ENCODE measurements at places on chromosomes 2 and 18.

DNA sequence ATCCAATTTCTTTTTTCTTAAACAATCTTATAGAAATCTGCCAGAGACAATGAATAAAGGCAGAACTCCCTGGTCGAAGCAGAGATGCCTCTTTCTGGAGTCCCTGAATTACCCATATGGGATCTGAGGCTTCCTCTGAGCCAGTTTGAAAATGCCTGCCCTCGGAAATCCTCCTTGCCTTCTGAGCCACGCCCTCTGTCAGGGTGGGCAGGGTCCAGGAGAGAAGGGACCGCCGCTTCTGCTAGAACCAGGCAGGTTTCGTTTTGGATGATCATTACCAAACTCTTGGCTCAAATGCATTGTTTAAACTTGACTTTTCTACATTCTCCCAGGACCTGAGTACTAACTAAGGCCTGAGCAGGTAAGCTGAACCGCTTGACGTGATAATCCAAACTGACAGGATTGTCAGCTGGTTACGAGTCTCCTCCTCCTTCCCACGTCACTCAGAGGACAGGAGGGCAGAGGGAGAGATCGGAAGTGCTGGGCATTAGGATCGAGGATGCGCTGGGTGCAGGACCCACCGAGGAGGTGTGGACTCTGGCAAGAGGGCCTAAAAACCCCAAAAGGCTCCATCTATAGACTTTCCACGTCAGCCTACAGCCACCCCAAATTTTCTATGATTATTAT lies 128.4 kb downstream of the KLHL29 start:
- DNase-seq, result no peak

DNA sequence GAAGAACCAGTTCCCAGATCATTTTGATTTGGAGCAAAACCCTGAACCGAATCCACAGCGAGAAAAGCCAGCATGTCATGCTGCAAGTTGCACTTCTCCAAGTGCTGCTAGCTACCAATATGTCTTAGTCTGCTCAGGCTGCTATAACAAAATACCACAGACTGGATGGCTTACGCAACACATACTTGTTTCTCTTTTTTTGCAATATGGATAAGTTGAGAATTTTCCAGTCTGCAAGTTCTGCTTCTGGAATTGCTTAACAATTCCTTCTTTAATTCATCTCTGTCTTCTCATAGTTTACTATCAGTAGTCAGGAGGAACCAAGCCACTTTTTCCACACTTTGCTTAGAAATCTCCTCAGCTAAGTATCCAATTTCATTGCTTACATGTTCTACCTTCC lies 105.9 kb upstream of the RBBP8 start:
- no peak for DNase-seq

DNA sequence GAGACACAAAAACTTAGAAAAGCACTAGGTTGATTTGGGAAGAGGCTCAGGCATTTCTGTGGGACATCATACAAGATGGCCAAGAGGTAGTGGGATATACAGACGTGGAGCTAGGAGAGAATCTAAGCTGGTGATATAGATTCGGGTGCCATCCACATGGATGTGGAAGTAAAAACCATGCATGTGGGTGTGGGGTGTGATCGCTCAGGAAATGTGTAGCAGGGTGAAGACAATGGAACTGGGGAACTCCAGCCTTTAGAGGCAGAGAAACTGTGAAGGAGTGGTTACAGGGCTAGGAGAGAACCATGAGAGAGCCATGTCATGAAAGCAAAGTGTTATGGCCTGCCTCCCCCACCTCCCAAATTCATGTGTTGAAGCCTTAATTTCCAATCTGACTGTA lies 43.0 kb upstream of the CTLA4 start:
- no peak for DNase-seq

DNA sequence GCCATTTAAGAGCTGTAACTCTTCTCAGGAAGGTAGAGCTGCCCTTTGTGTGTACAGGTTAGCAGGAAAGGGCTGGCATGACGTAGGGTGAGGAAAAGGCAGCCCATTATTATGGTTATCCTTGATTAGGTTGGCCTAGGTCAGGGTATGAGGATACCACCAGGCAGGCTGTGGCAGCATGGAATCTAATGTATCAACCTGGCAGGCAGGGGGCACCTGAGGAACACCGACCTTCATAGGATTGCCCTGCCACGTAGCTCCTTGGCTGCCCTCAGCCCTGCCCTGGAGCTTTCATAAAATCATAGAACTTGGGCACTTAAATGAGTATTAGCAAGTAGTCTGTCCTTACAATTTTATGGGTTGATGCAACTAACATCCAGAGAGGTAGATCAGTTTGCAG lies 261.6 kb downstream of the LTBP1 start:
- no peak for DNase-seq

- no peak for DNase-seq
These were observed 204.6 kb downstream of the CTNNA2 start for GRCh38 chr2:79717364-79718007.

GRCh38 chr2:20451341-20451740 lies 4.5 kb downstream of the RHOB start:
- DNase-seq, result no peak

GRCh38 chr2:182615036-182615435 lies 101.0 kb upstream of the DNAJC10 start:
- no peak for DNase-seq

DNA sequence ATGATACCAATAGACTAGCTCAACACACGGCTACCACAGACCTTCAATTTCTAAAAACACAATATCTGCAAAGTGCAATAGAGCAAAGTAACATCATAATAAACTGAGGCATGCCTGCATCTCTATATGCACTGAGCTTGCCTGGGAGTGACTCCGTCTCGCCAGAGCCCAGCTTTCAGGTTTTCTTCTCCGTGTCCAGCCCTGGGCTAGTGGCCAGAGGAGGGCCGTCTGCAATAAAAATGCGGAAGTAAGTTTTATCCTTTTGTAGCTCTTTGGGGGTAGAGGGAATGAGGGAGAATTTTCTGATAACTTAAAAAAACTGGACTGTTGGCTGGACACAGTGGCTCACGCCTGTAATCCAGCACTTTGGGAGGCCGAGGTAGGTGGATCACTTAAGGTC lies 41.0 kb upstream of the GPR17 start:
- DNase-seq, result no peak

- no peak for DNase-seq
These were observed 42.3 kb downstream of the SLC4A1AP start for GRCh38 chr2:27705851-27706622.

- DNase-seq, result peak; percentile 82
These were observed 6.5 kb upstream of the CAPN10 start for GRCh38 chr2:240579771-240580614.

GRCh38 chr2:107187870-107188269 lies 301.9 kb upstream of the ST6GAL2 start:
- peak; percentile 86 for DNase-seq

- DNase-seq, result no peak
These were observed 41.9 kb upstream of the TMEM17 start for GRCh38 chr2:62547854-62548253.

DNA sequence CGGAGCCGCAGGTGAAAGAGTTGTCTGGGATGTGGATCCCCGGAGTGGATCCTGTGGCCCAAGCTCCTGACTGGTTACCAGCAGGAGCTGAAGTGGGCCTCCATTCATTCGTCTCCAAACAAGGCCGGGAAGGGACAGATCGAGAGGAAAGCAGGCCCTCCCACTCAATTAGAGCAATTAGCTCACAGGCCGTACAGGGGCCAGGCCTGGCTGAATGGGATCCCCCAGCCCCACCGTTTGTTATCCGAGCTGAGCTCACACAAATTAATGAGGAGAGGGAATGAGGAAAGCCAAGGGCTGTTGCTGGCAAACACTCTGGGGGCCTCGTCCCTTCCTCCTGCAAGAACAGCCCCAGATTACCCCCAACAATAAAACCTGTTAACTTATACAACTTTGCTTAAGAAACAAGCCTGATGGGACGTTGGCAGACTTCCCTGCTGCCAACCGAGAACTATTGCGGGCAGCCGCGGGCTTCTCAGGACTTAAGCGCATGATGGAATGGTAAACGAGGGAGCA lies 338.0 kb downstream of the BCL11A start:
- DNase-seq, result peak; percentile 67

All from NCI-H1694 treated with DMSO at 0.1 percent for 48 hours (cell line).